ENCODE measurements at places on chromosomes 1 and 21. TPM values are rescaled to one million over a fixed set of nuclear protein-coding genes. Genes with fewer than 3 reads are reported as not detected.

Gene AVPR1B
- not detected for total RNA-seq

Gene CDCP2
- total RNA-seq, result not detected

Gene FMO2
- total RNA-seq, result not detected

Gene SPRR3
- 0.70 TPM for total RNA-seq

Gene KCNT2
- total RNA-seq, result not detected

Gene CCDC27
- not detected for total RNA-seq

Gene OR10Z1
- not detected for total RNA-seq

Gene C1orf115
- total RNA-seq, result 1.6 TPM

Gene PYHIN1
- total RNA-seq, result not detected

Gene OR2T35
- total RNA-seq, result not detected

Gene IFI44L
- total RNA-seq, result 0.53 TPM
